Sigmoid colon (tissue), 7 donors: ENCODE measurements at places on chromosomes 2 and 18.

GRCh38 chr2:138157372-138157771 lies 193.1 kb downstream of the HNMT start:
- H3K36me3 ChIP-seq, result no peaks in the 10 kb centered on the region
- DNase-seq, result no peak
- H3K27ac ChIP-seq, result no peak overlapping the region
- H3K27me3 ChIP-seq, result no peaks in the 10 kb centered on the region
- no peak overlapping the region for H3K4me3 ChIP-seq

DNA sequence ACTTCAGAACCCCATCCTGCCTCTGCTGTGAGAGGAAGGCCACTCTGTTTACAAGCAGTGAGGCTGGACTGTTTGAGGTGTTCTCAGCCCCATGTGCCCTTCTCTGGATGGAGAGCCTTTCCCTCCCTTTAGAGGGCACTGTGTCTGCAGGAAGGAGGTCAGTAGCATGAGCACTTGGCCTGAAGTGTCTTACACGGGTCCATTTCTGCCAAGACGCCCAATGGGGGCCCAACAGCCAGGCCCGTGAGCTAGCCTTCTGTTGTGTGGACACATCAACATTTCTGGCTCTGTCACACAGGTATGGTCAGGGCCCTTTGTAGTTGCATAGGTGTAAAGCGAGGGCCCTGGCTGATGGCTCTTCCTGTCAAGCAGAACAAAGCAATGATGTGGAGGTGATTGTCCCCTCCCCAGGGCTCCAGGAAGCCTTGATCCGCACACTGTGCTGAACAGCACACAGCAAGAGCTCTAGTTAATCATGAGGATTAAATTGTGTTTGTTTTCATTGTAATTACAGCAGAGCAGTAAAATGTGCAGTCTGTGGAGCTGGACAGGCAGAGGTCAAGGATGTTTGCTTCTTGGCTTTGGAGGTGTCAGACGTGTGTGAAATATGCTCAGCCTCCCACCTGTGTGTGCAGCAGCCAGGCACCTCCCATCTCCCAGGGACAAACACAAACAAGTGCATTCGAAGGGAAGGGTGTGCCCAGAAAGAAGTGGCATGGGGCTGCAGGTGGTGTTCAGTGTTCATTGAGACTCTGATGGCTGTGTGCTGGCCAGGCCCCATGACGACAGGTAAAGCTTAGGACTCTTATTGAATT lies 132.1 kb downstream of the SH3RF3 start:
- peaks cover 31% of the 10 kb centered on the region for H3K4me1 ChIP-seq
- H3K27me3 ChIP-seq, result no peaks in the 10 kb centered on the region
- peak; percentile 19 for DNase-seq
- H3K27ac ChIP-seq, result no peak overlapping the region
- no peaks in the 10 kb centered on the region for H3K36me3 ChIP-seq

DNA sequence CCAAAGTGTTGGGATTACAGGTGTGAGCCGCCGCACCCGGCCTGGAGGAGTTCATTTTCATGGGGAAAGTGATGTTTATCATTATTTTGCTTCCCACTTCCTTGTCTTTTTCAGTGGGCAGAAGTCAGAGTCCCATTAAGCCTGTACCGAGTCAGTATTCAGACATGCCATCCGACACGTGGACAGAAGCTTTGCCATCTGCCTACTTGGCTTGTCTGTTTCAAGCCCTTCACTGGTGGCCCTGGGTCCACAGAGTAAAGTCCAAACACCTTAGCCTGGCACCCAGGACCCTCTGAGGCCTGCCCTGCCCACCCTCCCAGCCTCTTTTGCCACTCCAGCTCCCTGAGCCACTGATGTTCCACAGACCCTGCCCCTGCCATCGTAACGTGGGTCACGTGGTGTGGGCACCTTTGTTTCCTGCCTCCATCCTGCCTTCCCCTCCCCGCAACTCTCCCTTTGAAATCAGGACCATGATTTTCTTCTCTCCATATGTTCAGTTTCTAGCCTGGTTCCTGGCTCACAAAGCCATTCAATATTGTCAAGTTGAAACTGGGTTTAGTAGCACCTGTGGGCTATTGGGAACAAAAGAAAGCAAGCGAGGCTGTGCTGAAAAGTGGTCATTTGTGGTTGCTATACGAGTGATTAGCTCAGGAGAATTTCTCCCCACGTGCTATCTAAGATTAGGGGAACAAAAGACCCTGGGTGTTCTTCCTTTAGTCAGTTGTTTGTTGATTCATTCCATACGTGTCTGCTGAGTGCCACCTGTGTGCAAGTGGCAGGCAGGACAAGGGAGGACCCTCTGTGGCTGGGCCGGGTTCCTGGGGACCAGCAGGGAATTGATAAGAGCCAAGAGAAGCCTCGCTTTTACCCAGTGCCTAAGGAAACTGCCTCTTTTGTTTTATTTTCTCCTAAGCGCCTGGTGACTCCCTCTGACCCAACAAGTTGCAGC lies 5.1 kb upstream of the ODC1 start:
- no peak overlapping the region for H3K4me3 ChIP-seq
- H3K27ac ChIP-seq, result peak overlapping the region; percentile 69
- H3K4me1 ChIP-seq, result peaks cover 50% of the 10 kb centered on the region
- no peak for DNase-seq
- H3K27me3 ChIP-seq, result no peaks in the 10 kb centered on the region
- no peaks in the 10 kb centered on the region for H3K36me3 ChIP-seq

- peak overlapping the region; percentile 50 for H3K4me3 ChIP-seq
- no peaks in the 10 kb centered on the region for H3K27me3 ChIP-seq
- no peak for DNase-seq
- H3K27ac ChIP-seq, result peak overlapping the region; percentile 83
- H3K36me3 ChIP-seq, result no peaks in the 10 kb centered on the region
These were observed 2.9 kb upstream of the CASP8 start for GRCh38 chr2:201257381-201257955.
